Endothelial cell (in vitro differentiated cells): ENCODE measurements at places on chromosomes 2 and 18. TPM values are rescaled to one million over a fixed set of nuclear protein-coding genes. Genes with fewer than 3 reads are reported as not detected.

The CPO gene
- total RNA-seq, result not detected

The SMYD1 gene
- total RNA-seq, result not detected

The IL37 gene
- not detected for total RNA-seq

The NEB gene
- 0.64 TPM for total RNA-seq

The ATP6V1B1 gene
- total RNA-seq, result not detected

The PSMA8 gene
- not detected for total RNA-seq

The SPDYA gene
- 0.33 TPM for total RNA-seq

The SLC9A4 gene
- 0.08 TPM for total RNA-seq

- DNase-seq, result no peak
These were observed 42.4 kb downstream of the ASB18 start for GRCh38 chr2:236221798-236222197.

DNA sequence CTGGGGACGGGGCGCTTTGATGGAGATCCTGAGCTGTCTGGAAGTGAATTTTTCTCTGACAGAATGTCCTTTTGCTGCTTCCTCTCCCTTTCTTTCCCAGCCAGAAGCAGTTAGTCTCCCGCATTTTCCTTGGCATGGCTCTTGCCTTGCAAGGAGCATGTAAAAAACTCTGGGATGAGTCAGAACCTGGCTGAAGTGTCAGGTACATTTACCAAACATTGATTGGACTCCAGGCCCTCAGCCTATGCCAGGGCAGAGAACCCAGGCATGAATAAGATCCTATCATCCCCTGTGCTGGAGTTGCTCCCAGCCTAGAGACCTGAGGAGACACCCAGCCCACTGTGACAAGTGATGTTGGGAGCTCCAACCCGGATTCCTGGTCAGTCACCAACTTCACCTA, 21.6 kb downstream of the STON1 start:
- DNase-seq, result no peak

GRCh38 chr2:31372097-31372496, 42.4 kb downstream of the XDH start:
- DNase-seq, result no peak

- no peak for DNase-seq
These were observed 1.5 kb downstream of the STRADB start for GRCh38 chr2:201452922-201453643.

DNA sequence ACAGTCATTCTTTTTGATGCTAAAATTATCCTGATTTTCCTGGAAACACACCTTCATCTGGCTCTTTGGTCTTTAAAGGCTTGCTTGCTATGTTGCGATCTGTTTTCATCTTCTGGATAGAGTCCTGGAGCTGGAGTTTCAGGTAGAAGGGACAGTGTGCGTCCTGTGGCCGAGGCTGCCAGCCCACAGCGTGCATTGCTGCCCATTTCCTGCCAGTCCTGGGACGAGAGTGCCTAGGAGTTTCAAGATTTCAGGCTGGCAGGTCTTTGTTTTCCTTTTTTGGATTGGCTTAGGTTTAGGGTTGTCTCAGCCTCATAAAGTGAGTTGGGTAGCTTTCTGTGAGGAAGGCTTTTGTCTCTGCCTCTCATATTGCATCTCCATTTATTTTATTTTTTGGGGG, 14.5 kb downstream of the DGKD start:
- DNase-seq, result no peak

DNA sequence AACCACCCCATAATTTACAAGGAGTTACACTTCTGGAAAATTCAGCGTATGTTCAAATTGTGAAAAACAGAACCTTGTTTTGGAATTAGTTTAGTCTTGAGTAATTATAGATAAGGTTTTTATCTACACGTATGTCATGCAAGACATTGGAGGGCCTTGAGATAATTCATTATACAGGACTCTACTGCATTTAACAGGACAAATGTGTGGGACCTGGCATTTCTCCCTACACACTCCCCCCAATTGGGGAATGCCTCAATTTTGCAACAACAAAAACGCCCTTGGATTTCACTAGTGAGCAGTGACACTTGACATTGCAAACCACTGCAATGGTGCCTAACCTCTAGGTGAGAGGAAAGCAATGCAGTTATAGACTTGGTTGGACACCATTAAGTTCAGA, 11.4 kb downstream of the SLC1A4 start:
- DNase-seq, result no peak

GRCh38 chr2:70029814-70030409, 57.4 kb upstream of the PCBP1 start:
- no peak for DNase-seq

DNA sequence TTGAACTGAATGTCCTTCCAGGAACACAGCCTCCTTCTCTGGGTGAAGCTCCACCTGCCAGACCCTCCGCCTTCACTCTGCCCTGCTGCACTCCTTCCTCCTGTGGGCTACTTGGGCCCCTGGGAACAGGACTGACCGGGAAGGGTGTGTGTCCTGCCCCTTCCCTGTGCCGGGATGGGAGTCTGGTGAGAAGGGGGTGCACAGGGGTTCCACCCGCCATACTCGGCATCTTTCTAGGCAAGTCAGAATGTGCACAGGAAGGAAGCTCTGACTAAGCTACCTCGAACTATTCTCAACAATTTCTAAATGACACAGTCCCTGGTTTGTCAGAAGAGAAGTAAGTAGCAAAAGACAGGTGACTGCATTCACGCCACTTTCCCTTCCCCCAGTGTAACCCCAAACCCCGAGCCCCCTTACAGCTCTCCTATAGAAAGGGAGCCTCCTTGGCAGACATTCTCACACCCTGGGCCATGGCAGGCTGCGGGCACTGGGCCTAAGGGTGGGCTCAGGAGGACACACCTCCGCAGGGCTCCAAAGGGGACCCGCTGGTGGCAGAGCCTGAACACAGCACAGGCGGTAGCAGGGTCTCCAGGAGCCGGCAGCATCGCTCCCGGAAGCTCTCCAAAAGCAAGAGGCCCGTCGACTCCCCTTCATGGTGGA, 184.1 kb downstream of the HDAC4 start:
- no peak for DNase-seq

DNA sequence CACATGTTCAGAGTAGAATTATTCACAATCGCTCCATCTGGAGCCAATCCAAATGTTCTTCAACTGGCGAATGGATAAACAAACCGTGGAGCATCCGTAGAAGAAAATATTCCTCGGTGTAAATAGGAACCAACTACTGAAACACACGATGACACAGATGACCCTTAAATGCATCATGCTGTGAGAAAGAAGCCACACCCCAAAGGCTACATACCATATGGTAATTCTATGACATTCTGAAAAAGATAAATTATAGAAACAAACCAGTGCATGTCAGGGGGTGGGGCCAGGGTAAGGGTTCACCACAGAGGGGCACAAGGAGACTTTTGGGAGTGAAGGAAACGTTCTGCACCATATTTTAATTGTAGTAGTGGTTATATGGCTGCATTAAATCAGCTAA, 312.2 kb upstream of the SMIM21 start:
- DNase-seq, result no peak

- DNase-seq, result no peak
These were observed 343.0 kb downstream of the NYAP2 start for GRCh38 chr2:225742487-225742886.

GRCh38 chr18:34661464-34662087, 48.5 kb upstream of the DTNA start:
- peak; percentile 13 for DNase-seq

- no peak for DNase-seq
These were observed 55.9 kb downstream of the UNC50 start for GRCh38 chr2:98664323-98664722.

GRCh38 chr18:69064063-69064462, 266.2 kb downstream of the CCDC102B start:
- DNase-seq, result no peak

DNA sequence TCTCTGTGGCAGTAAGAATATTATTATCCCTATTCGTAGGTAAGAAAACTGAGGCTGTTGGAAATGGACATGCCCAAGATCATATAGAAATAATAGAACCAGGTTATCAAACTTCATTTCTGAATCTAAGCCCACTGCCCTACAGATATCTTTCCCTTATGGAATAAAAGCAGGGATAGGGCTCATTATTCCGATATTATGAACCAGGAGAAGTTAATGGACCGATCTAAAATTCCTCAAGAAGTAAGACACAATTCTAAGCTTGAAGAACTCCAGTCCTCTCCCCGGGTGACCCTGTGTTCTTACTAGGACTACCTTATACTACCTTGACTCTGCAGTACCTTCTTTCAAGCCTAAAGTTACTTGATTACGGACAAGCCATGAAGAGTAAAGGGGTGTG, 8.4 kb upstream of the MYCN start:
- DNase-seq, result no peak

DNA sequence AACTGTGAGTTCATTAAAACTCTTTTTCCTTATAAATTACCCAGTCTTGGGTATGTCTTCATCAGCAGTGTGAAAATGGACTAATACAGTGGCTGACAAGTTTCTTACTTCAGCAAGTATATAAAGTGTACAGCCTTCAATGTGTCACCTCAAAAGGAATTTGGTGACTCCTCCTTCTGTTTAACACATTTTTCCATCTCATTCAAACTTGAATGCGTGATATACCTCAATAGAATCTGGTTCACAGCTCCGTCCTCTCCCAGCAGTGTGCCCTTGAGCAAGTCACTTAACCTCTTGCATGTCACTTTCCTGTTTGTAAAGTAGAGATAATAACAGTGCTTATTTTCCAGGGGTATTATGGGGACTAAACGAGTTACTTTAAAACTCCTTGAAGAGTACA, 159.6 kb downstream of the CCBE1 start:
- DNase-seq, result no peak

DNA sequence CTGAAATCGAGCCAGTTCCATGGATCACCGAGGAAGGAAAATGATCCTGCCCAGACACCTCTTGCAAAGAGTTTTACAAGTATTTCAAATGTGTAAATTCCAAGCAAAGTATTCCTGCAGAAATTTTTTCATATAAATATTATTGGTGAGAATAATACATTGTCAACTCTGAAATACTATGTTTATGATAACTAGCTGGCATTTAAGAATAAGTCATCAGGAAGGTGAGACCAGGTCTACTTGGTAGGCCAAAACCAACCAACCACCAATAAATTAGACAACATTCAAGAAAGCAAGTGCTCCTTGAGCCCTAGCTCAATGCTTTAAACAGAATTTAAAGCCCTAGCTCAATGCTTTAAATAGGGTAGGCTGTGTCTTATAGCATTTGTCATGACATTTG, 21.7 kb downstream of the SCN7A start:
- DNase-seq, result no peak

DNA sequence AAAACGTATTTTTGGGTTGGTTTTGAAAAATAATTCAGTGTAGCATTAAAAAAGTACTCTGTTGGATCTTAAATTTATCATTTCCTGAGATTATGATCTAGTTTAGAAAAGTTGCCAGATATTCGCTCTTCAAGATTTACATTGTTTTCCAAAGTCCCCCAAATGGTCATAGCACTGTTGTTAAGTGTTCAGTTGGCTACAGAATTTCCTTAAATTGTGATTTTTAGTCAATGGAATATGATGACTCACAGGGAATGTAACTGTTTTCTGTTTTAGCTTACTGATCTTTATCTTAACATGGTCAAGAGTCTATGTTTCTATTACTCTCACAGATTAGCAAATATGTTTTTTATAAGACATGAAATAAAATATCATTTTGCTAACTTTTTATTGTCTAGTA, 23.2 kb downstream of the PLCL1 start:
- DNase-seq, result no peak

DNA sequence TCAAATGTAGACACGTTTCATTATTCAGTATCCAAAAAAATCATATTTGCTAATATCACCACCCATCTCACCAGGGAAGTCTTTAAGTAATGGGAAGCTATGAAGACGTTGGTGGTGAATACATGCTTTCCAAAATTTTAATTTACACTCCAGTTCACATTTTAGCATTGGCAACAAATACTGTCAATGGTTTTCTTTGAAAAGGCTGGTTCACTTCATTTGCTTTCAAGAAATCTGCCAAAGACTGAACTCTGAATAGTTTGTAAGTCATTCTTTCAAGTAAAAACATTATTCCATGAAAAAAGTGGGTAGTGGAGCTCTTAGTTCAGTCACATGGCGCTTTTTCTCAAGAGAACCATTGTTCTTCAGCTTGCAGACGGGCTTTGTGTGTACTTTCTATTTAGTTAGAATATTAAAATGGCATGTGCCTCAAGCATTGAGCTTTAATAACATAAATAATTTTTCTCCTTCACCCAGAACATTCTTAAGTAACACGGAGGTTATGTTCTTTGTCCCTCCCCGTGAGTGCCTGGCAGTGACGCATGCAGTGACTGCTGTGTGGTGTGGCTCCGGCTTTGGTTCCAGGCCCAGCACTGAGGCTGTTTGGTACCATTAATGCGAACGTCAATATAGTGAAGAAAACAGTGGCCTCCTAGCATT, 300.0 kb upstream of the HDAC4 start:
- no peak for DNase-seq

GRCh38 chr2:139850254-139850890, 1070.2 kb upstream of the NXPH2 start:
- no peak for DNase-seq

- DNase-seq, result no peak
These were observed 348.7 kb upstream of the GALNT5 start for GRCh38 chr2:156908825-156909224.

DNA sequence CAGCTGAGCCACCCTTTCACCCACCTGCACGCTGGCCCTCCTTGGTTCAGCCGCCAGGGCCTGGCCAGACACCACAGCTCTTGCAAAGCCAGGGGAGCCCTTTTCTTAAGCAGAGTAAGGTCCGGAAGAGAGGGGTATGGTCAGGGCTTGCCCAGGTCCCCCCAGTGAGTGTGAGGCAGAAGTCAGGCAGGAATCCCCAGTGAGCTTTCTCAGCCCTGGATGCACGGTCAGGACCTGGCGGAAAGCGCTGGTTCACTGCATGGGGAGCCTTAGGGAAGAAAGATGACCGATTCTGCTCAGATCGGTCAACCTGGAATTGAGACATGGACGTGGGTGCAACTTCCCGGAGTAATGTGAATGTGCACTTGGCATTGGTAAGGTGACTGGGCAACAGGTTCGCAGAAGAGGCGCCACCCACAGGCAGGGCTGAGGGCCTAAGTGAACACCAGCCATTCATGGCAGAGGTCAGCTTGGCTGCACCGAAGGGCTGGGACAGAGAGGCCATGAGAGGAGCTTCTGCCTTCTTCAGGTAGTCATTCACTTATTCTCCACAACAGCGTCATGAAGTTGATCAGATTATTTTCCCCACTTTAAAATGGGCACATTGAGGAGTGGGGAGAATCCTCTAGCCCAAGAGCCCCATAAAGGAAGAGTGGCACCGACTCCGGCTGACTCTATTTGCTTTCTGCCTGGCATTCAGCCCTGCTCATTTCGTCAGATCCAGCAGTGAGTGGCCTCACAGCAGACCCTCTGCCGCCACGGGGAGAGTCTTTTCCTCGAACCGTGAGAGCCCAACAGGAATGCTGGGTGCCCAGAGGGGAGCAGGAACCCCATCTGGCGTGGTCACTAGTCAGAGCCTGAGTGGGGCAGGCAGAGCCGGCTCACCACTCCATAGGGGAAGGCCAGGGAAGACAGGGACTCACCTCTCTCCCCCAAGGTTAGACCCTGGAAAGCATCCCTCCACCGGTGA, 35.8 kb downstream of the SCTR start:
- no peak for DNase-seq

GRCh38 chr2:115369400-115369799, 927.0 kb downstream of the DPP10 start:
- no peak for DNase-seq
